ENCODE measurements at places on chromosomes 12 and 14.

- DNase-seq, result no peak
These were observed 34.4 kb upstream of the PMCH start for GRCh38 chr12:102232036-102232435.

GRCh38 chr12:3950714-3951320, 77.6 kb upstream of the PARP11 start:
- DNase-seq, result no peak

GRCh38 chr12:109423392-109423791, 53.7 kb downstream of the KCTD10 start:
- DNase-seq, result no peak

DNA sequence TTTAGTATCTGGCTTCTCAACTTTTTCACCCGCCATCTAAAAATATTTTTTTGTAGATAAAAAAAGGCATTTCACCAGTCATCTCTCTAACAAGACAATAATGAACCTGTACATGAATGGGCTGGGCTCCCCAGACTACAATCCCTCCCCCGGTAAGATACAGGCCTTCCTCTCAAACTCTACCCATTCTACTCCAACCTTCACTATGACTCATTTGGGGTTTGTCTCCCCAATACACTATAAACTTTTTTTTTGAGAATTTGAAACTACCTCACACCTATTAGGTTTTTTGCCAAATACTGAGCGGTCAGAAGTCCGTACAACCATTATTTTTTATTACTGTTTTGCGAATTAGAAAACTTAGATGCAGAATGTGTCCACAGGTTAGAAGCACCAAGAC, 784 bp downstream of the RPL6 start:
- DNase-seq, result no peak
